ENCODE measurements at places on chromosomes 12 and 14.

GRCh38 chr12:116066381-116067230, 210.9 kb downstream of the MED13L start:
- DNase-seq, result peak; percentile 12

- DNase-seq, result no peak
Observed at GRCh38 chr12:14390870-14391530, 25.5 kb downstream of the ATF7IP start.

GRCh38 chr12:24539646-24540045, 409.3 kb downstream of the BCAT1 start:
- DNase-seq, result no peak

DNA sequence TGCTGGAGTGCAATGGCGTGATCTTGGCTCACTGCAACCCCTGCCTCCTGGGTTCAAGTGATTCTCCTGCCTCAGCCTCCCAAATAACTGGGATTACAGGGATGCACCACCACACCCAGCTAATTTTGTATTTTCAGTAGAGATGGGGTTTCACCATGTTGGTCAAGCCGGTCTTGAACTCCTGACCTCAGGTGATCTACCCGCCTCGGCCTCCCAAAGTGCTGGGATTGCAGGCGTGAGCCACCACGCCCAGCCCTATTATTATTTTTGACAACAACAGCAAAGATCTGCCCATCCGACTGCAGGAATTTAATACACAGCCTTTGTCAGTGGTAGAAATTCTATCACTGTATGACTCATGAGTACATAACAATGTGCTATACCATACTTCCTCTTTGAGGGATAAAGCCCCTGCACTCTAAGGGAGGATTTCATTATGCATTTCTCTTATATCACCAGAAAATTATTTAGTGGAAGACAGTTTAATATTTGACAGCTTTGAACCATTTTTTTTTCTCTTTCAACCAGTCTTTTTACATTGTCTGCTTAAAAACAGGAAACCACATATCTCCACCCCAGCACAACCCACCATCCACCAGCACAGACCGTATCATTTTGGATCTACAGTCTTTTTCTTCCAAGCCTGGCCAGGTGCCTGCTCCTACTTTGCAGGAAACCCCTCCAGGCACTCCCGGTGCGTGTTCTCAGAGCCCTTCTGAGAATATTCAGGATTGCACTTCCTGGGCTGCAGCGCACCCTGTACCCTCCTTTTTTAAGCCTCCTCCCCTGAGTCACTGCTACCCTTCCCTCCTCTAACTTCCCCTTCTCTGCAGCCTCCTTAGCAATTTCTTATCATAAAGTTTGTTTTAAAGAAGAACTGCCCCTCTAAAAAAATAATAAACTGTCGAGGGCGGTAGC, 594 bp downstream of the ARHGDIB start:
- DNase-seq, result no peak

- no peak for DNase-seq
Observed at GRCh38 chr12:1873531-1874510, 44.6 kb downstream of the CACNA2D4 start.

- DNase-seq, result peak; percentile 48
Observed at GRCh38 chr14:23562822-23563472, 4.6 kb downstream of the AP1G2 start.

GRCh38 chr14:22313172-22313801, 275.7 kb downstream of the DAD1 start:
- DNase-seq, result no peak

GRCh38 chr14:23057757-23058653, 685 bp upstream of the CDH24 start:
- peak; percentile 77 for DNase-seq

- DNase-seq, result no peak
Observed at GRCh38 chr14:49921401-49921800, 28.5 kb downstream of the ARF6 start.

DNA sequence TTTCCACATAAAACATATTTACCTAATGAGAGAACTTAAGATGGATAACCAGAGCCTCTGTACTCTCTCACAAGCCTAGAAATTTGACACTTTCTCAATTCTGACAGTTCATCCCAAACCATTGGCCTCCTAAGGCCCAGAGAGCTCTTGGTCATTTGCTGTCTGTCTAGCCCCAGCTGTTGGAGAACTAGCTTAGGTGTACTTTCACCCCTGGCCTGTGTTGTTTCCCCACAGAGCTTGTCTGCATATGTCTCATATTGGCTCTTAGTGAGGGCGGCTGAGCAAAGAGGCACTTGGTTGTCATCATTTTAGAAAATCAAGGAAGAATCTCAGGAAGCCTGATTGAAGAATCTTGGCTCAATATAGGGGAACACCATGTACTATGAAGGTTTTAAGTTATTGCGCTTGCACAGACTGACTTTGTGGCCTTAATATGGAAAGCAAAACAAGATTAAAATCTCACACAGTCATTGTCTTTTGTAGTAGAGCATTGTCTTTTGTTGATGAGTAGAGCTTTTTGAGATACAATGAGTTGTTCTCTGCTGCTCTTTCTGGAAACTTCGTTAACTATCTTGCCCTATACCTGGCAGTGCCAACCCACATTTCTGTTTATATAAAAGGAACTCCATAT, 324.6 kb downstream of the RAD51B start:
- no peak for DNase-seq

- no peak for DNase-seq
Observed at GRCh38 chr14:34032720-34033119, 81.8 kb upstream of the EGLN3 start.

DNA sequence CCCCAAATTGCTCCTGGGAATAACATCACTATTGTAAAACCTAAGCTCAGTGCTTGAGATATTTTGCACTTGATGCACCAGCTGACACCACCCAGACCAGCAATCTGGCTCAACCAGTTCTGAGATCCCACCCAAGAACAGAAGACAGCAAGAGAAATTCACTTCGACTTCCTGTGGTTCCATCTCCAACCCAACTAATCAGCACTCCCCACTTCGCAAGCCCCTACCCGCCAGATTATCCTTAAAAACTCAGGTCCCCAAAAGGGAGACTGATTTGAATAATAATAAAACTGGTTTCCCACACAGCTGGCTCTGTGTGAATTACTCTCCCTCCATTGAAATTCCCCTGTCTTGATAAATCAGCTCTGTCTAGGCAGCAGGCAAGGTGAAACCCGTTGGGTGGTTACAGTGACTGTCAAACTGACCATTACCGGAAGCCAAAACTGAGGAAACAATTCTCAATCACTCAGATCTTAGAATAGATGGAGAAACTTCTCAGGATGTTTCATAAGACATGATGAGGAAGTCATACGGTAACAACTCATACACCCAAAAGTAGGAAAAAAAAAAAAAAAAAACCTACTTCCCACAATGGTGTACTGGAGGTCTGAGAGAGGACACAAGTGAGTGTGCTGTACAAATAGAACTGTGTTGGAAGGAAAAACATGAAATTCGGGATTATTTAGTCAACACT, 92.4 kb downstream of the TMTC1 start:
- DNase-seq, result no peak

DNA sequence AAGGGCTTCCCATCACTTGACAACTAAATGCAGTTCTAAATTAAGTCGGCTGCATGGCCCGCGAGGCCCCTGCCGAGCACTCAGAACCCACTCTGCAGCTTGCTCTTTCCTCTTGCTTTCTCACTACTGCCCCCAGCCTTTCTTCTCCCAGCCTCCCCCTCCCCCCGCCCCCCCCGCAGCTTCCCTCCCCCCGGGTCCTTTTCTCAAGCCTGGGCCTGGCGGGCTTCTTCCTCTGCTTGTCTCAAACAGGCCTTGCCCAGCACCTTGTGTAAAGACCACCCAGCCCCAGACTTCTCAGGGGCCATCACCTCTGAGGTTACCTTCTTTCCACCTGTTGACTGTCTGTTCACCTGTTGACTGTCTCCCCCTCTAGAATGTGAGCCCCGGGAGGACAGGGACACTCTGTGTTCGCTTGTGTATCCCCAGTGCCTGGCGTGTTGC, 1.1 kb downstream of the CYP46A1 start:
- no peak for DNase-seq

All from stimulated activated CD4-positive, alpha-beta T cell treated with anti-CD3 and anti-CD28 coated beads, Interleukin-1b, Interleukin-23, amount 100 ng/mL, for 1 hour (primary cell).